ENCODE measurements at places on chromosomes 16 and 17.

DNA sequence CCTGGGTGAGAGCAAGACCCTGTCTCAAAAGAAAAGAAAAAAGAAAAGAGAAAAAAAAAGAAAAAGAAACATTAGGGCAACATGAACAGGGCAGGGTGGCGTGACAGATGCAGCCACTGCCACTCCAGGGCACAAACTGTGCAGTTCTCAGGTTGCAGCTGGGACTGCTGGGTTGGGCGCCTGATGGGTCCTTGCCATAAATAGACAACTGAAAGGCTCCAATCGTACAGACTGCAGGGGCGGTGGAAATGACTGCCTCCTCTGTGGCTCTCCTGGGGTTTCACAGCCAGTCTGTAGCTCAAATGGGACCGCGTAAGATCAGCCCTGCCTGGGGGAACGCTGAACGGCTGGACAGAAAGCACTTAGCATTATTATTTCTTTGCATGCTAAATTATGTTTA is 130.7 kb downstream of the CPPED1 start:
- DNase-seq, result no peak

DNA sequence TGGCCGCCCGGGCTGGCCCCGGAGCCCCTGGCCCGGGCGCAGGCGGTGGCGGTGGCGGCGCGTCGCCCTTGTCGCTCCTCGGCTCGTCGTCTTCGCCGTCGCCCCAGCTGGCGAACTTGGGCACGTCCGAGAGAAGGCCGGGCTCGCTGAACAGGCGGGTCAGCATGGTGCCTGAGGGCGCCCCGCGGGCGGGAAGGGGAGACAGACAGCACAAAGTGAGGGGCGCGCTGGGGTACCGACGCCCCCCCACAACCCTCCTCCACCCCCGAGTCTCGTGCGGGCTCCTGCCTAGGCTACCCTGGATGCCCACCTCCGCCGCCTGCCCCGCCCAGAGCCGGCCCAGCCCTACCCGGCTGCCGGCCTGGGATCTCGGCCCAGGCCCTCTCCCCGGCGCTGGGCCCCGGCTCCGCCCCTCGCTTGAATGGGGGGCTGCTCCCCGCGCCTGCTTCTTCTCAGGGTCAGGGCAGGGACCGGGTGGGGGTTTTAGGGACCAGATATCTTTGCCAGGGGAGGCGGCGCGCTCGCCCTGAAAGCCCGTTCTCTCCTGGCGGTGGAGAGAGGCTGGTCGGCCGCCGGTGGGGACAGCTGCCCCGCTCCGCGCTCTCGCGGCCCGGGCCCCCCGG is 1.2 kb downstream of the NEUROD2 start:
- no peak for DNase-seq

DNA sequence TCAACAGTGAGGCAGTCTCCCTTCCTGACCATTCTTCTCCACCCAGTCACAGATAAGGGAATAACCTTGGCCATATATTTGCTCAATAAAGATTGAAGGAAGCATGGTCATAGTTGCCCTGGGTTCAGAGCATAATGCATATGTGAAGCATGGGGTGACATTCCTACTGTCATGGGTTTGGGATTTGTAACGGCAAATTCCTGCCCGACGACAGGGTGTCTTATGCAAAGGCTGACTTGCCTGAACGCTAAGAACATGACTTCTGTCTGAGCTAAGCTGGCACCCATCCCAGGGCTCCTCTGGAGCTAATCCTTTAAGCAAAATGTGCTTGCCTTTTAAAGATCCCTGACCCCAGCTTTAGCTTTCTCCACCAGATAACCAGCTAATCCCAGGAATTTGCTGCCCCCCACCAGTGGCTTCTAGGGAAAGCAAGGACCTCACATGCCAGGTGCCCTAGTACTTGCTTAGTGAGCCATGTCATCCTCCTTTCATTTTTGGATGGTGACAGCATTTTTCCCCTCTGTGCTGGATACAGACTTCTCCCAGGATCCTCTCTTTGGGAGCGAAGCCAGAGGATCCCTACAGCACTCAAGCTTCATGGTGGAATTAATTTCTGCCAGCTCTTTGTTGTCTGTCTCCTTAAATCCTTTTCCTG is 11.7 kb downstream of the SLC7A6OS start:
- DNase-seq, result no peak

DNA sequence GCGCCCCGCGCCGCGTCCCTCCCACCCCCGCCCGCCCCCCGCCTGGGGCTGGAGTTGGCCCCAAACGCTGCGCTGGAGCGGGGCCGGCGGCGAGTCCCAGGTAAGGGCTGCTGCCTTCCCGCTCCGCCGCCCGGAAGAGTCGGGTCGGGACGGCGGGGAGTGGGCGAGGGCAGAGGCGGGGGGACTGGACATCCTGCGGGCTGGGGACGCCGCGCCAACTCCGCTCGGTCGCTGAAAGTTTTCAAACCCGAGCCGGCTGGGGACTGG is 469 bp downstream of the GPRC5C start:
- DNase-seq, result no peak

DNA sequence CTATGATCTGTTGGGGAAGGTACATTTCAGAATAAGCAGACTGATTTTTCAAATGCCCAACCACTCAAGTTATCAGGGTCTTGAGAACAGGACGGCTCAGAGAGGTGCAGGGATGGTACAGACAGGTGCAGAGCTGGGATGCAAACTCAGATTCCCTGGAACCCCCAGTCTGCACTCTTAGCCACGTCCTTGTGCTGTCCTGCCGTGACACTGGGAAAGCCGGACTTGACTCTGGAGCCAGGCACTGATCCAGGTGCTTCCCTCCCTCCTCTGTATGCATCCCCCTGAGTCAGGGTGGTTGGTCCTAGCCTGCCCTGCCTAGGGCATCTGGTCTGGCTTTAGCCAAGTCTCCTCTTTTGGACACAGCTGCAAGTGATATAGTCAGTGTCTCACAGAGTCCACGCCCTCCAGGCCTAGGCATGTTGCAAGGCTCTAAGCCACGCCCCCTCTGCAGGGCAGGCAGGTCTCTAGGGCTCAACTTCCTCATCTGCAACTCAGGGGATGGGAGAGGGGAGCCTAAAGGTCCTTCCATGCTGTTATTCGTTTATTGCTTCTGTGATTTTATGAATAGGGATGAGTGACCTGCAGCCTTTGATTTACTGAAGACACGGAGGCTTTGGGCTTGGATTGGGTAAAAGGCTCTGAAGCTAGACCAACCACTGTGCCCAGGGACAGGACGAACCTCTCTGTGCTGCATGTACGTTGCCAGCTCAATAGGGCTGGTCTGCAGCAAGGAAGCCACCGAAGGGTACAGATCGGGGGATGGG is 97.3 kb downstream of the SDK2 start:
- DNase-seq, result no peak

- DNase-seq, result no peak
Observed at GRCh38 chr16:87782033-87782432, 16.2 kb upstream of the KLHDC4 start.

GRCh38 chr17:77036136-77036840 is 104.5 kb upstream of the SEC14L1 start:
- DNase-seq, result no peak

DNA sequence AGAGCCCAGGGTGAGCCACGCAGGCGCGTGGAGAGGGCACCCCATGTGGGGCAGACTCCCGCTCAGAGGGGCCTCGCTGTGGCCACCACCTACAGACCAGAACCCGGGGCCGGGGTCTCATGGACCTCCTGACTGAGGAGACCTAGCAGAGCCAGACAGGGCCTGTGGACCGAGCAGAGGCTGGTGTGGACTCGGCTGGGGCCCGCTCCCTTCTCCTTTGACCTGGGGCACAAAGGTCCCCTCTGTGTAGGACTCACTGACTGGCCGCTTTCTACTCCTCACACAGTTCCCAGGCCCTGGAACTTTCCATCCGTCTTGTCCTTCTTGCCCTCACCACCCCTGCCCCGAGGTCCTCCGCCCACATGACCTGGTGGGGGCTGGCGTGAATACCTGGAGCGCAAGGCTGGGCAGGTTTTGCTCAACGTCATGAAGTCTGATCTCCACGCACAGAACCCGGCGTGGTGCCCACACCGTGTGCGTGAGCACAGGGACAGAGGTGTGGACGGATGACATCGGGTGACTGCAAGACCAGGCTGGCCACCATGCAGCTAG is 44.7 kb upstream of the ACSF3 start:
- no peak for DNase-seq

- peak; percentile 83 for DNase-seq
Observed at GRCh38 chr17:56833809-56834379, at the start of the genes C17orf67 and DGKE. Gene C17orf67 (minus strand): TSS chr17:56833920. CDS start chr17:56815810, 18,110 bp downstream. Gene DGKE (plus strand): TSS chr17:56834151. CDS start chr17:56834796, 645 bp downstream.

Data from skeletal muscle cell (primary cell).